ENCODE measurements at places on chromosomes 2 and 18. TPM values are rescaled to one million over a fixed set of nuclear protein-coding genes. Genes with fewer than 3 reads are reported as not detected.

DNA sequence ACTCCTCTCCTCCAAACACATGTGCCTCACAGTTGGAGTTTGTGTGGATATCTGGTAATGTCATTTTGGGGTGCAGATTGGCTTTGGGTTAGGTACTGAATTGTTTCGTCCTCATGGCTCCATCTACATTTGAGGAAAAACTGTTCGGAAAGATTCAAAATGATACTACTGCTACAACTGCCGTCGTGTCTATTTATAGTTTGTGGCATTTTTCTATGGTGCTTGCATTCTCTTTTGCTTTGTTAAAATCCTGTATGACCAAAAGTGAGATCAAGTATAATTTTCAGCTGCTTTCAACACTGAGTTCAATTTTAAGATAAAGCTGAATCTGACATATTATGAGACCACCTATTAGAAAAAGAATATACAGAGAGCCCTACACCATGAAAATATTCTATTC, 176.3 kb upstream of the DSEL start:
- DNase-seq, result no peak

DNA sequence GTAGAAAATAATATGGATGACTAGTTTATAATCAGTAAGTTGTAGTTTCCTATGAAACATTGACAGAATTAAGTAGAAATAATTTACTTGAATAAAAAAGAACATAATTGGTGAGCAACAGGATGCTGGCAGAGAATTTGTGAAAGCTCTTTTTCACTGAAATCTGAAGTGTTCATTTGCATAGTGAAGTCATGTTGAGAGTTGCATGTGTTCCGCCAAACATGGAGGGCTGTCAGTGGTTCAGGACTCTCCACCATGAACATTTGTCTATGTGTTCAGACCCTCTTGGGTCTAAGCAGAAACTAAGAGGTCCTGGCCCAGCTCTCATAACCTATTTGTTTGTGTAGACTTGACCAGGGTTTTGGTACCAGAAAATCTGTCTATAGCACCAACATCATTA, 182.5 kb upstream of the LINC00305 start:
- no peak for DNase-seq

DNA sequence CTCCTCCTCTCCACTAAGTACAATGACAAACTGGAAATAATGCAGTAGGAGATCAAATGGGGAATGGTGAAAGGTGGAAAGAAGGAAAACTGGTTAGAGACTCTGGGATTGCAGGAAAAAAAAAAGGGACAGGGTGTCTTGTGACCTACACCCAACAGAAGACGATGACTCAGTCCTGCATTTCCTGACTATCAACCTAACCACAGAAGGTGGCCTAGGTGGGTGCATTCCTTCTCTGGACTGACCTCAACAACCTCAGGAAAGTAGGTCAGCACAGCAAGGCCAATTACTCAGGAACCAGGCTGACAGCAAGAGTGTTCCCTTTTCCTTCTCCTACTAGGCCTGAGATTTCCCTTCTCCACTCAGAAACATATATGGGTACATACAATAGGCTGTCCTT, 1386.4 kb upstream of the ZEB2 start:
- no peak for DNase-seq

- DNase-seq, result no peak
Measured at GRCh38 chr2:201937343-201937742, 96.3 kb upstream of the FZD7 start.

DNA sequence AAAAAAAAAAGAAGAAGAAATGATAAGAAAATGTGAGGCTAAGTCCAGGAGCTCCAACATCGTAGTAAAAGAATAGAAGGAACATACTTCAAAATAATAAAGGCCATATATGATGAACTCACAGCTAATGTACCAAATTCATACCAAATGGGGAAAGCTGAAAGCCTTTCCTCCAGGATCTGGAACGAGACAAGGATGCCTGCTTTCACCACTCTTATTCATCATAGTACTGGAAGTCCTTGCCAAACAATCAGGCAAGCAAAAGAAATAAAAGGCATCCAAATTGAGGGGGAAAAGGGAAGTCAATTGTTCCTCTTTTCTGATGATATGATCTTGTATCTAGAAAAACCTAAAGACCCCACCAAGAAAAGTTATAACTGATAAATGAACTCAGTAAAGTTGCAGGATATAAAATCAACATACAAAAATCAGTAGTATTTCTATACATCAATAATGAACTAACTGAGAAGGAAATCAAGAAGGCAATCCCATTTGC, 170.6 kb downstream of the METTL4 start:
- DNase-seq, result no peak

Gene ABCB11
- 0.16 TPM for total RNA-seq
